ENCODE measurements at places on chromosomes 16 and 17. TPM values are rescaled to one million over a fixed set of nuclear protein-coding genes. Genes with fewer than 3 reads are reported as not detected.

The PSMD7 gene
- 56.2 TPM for total RNA-seq

GRCh38 chr16:7182510-7183109 lies 150.0 kb upstream of the RBFOX1 start:
- DNase-seq = no peak

DNA sequence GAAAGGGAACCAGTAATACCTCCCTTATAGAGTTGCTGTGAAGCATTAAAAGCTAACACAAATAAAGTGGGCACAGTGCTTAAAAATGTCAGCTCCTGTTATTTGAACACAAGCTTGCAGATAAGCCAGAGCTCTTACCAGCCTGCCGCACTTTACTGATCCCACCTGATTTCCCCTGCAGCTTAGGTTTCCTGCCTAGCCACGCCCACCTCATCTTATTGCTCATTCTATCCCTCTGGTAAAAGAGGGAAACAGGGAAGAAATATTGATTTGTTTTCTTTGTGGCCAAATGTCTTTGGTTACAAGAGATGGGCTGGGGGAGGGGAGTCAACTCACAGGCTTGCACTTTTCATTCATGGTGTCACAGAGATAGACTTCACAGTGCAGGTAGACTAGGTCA lies 9.6 kb upstream of the GP2 start:
- DNase-seq = no peak

- no peak for DNase-seq
Observed at GRCh38 chr17:50353600-50354195, 7.8 kb downstream of the XYLT2 start.

GRCh38 chr16:49051576-49051975 lies 230.1 kb downstream of the CBLN1 start:
- DNase-seq = no peak

DNA sequence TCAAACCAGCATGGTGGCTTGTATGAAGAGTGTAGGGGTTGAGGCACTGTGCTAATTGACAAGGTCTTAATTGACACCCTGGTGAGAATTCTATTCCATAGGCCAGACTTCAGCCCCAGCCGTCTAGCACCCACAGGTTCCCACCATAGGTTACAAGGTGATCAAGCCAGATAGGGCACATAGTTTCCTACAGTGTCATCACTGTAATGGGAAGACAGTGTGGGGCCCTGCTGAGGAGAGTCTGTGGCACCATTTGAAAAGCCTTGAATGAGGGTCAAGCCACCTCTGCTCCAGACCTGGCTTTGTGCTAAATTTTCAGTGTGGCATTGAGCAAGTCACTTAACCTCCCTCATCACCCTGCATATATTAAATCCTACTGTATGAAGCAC lies 36.2 kb downstream of the YPEL2 start:
- peak; percentile 22 for DNase-seq

DNA sequence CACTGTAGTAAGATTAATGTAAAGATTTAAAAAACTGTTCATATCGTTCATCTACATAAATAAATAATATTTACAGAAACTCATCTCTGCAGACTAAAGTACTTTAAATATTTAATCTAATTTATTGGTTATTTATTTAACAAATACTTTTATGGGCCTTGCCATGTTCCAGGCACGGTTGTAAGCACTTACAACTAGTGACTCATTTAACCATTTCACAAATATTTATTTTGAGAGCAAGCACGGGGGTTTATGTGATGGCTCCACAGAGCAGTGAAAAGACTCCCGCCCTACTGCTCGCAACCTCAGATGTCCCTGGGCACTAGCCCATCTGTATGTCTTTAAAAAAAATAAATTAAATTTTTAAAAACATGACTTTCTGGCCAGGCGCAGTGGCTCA lies 575.9 kb downstream of the WWOX start:
- DNase-seq = no peak

DNA sequence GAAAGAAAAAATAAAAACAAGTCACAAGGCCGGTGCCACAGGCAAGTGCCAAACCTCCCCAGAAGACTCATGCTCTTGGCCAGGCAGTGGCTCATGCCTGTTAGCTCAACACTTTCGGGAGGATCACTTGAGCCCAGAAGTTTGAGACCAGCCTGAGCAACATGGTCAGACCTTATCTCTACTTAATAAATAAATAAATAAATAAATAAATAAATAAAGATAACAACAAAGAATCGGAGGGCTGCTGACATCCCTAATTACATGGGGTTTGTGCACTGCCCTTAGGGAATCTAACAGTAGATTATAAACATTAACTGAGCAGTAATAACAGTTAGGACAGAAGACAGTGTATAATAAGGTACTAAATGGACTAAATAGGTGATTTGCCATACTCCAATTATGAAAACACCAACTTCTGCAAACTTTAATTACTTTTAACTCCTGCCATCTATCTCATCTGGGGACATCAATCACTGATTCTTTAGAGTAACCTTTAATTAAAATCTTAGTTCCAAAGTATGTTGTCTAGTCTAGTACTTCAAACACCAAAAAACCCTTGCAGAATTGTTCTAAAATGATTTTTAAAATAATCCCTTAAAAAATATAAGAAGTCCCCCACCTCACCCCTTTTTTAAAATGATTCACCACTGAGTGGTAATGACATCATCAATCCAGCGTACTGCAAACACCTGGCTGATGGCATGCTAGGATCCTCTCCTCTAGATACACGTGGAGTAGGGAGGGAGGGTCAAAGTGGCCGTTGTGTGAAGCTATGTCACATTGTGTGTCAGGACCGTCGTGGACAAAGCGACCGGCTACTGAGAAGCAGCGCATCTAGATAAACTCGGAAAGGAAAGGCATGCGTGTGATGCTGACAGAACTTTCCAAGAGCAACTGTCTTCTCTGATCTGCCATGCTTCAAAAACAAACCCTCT lies 28.5 kb downstream of the CYTH1 start:
- DNase-seq = no peak

DNA sequence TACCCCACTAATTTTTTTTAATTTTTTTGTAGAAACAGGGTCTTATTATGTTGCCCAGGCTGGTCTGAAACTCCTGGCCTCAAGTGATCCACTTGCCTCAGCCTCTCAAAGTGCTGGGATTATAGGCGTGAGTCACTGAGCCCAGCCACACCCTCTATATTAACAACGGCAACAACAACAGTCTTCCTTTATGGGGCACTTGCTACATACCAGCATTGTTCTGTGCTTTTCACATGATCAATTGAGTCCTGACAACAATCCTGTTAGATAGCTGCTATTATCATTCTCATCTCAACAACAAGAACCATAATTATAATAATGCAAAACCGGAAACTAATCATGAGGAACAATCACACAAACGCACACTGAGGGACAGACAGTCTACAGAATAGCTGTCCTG lies 12.6 kb upstream of the ARL5C start:
- peak; percentile 57 for DNase-seq

DNA sequence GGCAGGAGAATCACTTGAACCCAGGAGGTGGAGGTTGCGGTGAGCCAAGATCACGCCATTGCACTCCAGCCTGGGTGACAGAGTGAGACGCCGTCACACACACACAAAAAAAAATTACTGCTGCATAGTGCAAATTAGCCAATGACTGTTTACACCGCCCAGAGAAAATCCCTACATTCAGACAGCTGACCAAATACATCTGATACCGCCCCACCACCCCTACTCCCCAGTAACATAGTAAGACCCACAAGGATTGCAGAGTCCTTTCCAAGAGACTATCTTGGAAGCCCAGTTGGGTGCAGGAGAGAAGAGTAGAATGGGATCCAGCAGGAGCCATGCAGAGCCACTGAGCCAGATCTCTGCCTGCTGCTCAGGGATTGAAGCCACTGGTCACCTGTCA lies 63.5 kb downstream of the SLC39A11 start:
- DNase-seq = no peak

The CMTM2 gene
- not detected for total RNA-seq

The KCNH4 gene
- total RNA-seq = under 0.01 TPM

- DNase-seq = no peak
Observed at GRCh38 chr16:22924492-22924891, 110.5 kb downstream of the HS3ST2 start.

DNA sequence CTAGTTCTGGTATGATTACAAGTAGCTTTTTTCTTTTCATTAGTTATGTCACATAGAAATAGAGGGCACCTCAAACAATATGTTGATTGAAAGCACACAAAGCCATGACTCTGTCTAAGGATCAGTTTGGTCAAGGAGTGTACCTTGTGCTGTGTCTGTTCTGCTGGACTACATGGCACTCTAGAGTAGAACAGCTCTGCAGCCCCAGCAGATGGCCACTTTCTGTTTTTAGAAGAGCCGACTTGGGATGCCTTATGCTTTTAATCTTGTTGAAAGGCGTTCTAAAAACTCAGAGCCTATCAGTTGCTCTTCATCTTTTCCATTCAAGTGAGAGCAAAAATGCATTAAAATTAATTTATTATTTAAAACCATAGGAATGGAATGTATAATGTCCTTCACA lies 49.3 kb upstream of the CA10 start:
- no peak for DNase-seq

GRCh38 chr16:20969386-20969785 lies 68.8 kb downstream of the LYRM1 start:
- DNase-seq = no peak

All from lung microvascular endothelial cell (primary cell).